ENCODE measurements at places on chromosomes 2 and 18. TPM values are rescaled to one million over a fixed set of nuclear protein-coding genes. Genes with fewer than 3 reads are reported as not detected.
A peak's percentile ranks its signal among the peaks of the same experiment; 100 is the strongest.

DNA sequence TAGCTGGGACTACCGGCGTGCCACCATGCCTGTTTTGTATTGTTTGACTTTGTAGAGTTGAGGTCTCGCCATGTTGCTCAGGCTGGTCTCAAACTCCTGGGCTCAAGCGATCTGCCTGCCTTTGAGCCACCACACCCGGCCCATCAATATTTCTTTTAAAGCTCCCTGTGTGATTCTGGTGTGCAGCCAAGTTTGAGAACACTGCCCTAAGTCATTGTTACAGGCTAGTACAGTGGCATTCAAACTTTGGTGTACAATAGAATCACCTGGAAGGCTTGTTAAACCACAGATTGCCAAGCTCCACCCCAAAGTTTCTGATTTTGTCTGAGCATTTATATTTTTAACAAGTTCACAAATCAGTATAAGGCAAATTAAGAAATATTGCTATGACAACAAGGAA, 99.9 kb downstream of the RBBP8 start:
- DNase-seq = no peak

- DNase-seq = no peak
Measured at GRCh38 chr2:158211502-158211901, 109.8 kb downstream of the UPP2 start.

DNA sequence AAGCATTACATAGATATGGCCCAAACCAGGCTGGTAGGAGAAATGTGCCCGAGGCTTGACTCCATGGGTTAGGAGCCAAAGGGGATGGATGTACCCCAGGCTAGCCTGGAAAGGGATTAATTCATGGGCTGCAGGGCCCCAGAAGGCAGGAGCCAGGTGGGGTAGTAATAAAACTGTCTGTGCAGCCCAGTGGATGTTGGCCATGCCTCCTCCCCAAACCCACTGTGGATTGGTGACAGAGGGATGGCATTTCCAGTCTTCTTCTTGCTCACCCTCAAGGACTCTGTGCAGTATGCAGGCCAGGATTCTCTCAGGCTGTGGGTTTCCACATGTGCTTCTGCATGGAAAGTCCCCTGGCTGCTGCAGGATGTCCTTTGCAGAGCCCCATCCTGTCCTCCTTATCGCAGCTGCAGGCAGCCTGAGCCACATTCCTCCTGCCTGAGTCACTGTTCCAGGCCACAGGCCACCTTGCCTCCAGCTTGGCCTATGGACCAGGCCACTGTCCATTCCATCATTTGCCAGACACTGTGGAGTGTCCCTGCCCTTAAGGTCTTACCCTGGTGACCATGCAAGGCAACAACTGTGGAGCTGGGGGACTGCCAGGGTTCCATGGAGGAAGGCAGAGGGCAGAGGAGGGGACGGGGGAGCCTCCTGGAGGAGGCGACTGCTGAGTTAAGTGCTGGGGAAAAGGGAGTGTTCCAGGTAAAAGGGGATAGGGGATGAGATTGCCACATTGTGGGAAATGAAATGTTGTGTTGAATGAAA, 38.9 kb downstream of the INO80C start:
- DNase-seq = peak; percentile 92

- no peak for DNase-seq
Measured at GRCh38 chr2:9769171-9770005, 73.9 kb upstream of the TAF1B start.

- DNase-seq = no peak
Measured at GRCh38 chr18:26332991-26333390, 106.7 kb downstream of the TAF4B start.

DNA sequence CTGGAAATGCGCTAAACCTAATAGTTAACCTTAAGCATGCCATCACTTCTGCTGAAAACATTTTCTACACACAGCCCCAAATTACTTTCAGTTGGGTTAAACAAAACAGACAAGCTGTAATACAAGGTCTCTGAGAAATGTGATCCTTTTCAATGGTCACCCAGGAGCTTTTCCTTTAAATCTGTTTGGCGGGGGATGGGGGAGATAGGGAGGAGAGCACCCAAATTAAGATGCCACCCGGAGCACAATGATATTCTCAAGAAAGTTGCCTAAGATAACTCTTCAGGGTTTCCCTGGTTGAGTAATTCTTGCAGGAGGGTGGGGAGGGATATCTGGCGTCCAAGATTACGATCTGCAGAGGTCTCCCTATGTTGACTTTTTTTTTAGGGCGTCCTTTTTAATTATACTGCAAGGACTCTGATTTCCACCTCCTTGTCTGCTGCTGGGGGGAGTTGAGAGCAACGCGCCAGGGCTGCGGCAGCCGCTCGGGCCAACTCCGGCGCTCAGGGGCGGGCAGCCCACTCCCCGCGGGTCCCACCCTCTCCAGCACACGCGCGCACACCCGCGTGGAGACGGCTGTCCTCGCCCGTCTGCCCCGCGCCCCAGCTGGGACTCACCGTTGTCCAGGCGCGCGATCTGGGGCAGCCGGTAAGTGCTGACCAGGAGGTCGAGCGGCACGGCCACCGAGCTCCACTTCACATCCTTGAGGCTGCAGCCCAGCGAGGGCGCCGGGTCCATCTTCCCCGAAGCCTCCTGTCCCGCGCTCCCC, 807 bp downstream of the GAREM1 start:
- DNase-seq = peak; percentile 68

DNA sequence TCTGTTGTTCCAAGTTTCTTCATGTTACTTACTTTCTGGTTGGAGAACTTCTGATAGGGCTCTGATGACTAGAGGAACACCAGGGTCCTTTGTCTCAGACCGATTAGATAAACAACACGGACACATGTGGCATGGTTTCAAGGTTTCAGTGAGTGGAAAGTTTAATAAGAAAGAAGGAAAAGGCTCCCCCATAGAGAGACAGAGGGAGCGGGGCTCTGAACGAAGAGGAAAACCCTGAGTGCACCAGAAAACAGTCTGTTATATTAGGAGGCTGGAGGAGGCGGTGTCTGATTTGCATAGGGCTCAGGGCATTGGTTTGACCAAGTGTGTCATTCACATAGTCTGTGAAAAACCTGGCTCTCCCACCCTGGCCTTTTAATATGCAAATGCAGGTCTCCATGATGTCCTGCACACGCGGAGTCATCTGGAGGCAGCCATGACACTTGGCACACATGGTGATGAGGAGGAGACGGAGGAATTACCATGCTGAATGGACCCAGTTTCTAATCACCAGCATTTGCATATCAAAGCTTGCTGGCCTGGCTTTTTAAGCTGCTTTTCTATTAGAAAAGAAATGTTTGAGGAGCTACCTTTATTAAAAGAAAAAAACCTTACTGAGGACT, 94.2 kb downstream of the PTPN4 start:
- no peak for DNase-seq

DNA sequence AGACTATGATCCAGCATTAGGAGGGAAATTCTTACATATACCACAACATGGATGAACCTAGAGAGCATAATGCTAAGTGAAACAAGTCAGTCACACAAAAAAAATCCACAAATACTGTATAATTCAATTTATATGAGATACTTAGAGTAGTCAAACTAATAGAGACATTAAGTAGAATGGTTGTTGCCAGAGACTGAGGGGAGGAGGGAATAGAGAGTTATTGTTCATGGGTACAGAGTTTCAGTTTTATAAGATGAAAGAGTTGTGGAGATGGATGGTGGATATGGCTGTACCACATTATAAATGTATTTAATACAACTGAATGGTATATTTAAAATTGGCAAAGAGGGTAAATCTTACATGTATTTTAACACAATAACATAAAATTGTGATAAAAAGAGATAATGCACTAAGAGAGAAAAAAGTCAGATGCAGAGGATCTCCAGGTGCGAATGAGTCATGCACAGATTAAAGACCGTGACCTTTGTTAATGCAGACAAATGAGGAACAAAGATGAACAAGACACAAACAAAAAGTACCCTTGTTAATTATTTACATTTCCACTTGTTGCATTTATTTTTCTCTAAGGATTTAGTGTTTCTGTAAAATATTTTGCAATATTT, 541.7 kb upstream of the MEX3C start:
- DNase-seq = no peak

GRCh38 chr2:134097740-134098139, 156.1 kb upstream of the MGAT5 start:
- no peak for DNase-seq

DNA sequence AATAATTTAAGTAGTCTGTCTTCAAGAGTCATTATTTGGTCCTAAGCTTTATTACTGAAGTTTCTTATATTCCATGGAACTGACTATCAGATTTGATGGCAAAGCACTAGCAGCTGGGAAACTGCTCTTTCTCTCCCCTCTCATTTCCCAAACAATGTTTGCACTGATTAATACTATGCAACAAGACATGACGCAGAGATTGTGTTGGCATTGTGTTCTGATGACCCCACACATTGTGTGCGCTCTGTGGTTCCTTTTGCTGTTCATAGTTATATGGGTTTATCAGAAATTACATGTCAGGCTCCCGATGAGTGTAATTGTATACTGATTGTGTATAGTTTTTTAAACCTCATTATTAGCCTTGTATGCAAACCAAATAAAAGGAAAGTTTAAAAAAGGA, 331.6 kb upstream of the FANCL start:
- no peak for DNase-seq

GRCh38 chr2:8407332-8407731, 274.5 kb upstream of the ID2 start:
- DNase-seq = no peak

DNA sequence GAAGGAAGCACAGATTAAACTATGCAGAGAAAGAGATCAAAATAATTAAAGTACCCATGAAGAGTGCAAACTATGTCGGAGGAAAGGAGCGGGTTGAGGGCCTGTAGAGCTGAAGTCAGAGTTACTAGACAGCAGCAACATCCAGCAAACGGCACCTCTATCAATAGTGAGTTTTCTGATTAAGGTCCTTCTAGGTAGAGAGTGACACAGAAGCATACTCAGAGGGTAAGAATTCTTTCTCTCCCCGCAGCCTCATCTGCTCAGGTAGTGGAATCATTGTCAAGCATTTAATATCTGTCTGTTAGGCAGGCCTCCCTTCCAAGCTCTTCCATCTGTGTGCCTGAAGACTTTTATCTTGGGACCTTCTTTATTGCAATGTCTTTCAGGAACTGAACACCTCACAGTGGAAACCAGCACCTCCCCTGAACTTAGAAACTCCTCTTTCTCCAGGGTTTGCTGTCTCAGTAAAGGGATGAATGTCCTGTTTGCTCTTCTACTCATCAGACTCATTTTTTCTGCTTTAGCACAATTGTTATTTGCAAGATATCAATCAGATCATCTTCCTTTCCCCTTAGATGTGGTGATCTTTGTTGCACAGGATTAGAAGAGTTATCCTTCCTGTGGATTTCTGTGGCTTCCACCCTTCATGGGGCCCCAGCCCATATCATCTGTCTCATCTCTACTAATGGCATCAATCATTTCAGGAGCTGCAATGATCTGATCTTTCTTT, 28.8 kb downstream of the SP140 start:
- DNase-seq = no peak

DNA sequence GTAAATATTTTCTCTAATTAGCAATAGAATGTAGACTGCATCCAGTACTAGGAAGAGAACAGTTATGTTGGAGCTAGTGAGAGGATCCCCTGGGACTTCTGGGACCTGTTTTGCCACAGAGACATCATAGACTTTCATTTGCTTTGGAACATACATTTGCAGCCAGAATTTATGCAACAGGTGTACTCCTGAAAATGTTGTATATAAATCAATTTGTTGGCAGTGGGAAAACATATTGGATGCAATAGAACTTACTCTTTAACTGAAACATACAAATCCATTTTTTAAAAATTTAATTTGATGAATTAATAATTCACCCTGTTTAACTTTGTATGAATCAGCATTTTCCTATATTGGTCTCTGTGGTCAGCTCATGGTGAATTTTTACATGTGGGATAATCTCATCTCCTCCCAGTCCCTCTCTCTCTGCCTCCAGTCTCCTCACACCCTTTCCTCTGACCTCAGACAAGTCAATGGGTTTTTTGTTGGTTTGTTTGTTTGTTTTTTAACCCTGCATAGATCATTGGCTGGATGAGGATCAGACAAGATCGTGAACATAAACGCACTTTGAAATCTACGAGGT, 263.0 kb downstream of the LPIN1 start:
- DNase-seq = no peak

DNA sequence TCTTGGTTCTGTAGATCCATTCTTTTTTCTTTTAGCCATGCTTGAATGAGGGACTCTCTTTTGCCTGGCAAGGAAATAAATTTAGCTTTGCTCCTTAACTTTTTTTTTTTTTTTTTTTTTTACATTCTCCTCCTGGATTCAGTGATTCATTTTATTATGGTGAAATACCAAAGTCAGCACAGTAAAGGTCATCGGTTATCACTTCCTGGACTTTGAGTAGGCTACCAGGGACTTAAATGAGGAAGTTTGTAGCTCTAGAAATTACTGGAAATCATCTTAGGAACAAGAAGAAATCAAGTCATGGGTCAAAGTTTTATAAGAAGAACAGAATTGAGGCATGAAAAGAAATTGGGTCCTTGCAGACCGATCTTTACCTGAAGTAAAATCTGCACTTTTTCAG, 75.0 kb downstream of the SOCS6 start:
- DNase-seq = no peak

DNA sequence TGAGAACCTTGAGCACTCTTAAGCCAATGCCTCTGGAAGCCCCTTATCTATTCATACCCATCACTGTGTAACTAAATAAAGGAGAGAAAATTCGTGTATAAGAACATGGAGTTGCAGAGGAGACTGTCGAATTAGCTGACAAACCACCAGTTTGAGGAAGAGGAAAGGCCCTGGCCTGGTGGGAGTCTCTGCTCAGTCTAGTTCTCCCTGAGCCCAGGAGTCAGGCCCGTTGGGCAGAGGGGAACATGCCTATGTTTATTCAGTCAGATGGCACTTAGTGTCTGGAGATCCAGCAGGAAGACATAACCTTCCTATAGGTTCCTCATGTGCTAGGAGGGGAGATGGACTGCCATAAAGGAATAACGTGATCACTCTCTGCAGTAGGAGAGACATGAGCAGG, 60.3 kb downstream of the MGAT5 start:
- DNase-seq = no peak

DNA sequence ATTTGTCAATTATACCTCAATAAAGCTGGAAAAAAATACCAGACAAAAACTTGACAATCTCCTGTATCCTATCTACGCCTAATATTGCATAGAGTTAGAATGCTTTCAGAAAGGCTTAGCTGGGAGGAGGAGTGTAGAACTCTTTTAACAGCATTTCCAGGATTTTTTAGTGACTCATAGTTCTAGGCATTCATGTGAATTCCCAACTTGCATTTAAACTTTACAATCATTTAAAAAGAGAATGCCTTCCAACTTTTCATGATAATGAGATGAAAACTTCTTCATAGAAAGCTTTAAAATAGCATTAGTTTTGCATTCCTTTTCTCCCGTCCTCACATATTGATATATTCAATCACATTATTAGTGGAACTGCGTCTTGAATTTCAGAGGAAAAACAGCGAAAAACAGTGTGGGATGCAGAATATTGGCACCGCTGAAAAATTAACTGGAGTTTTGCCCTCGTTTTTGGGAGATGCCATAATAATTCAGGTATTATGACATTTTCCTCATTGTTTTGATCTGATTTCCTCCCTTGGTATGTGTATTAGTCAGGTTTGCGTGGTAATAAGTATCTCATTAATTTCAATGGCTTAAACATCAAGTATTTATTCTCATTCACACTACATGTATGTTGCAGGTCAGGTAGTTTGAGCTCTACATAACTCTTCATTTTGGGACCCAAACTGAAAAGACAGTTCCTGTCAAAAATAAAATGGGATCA, 293.2 kb upstream of the FIGN start:
- DNase-seq = no peak

RAB3GAP1 gene
- total RNA-seq = 33.7 TPM

TMEM163 gene
- total RNA-seq = 13.2 TPM

PROKR1 gene
- total RNA-seq = not detected

RAPH1 gene
- 72.5 TPM for total RNA-seq

NEU2 gene
- total RNA-seq = not detected

TCF23 gene
- total RNA-seq = not detected

EIF2AK2 gene
- total RNA-seq = 23.4 TPM

LRP1B gene
- 2.3 TPM for total RNA-seq

DSC3 gene
- total RNA-seq = 1.8 TPM

HADHA gene
- total RNA-seq = 182 TPM
